ENCODE measurements at places on chromosomes 11 and 22.

GRCh38 chr22:37082251-37082873 lies 27.2 kb downstream of the TMPRSS6 start:
- H3K27ac ChIP-seq: no peak overlapping the region
- H3K4me3 ChIP-seq: no peak overlapping the region
- no peaks in the 10 kb centered on the region for H3K36me3 ChIP-seq
- DNase-seq: no peak
- H3K4me1 ChIP-seq: peaks cover 33% of the 10 kb centered on the region

GRCh38 chr22:47032956-47033647 lies 270.7 kb downstream of the TBC1D22A start:
- peaks cover 10% of the 10 kb centered on the region for H3K4me1 ChIP-seq
- H3K36me3 ChIP-seq: peaks cover 19% of the 10 kb centered on the region
- peak overlapping the region; percentile 14 for H3K27ac ChIP-seq
- no peak for DNase-seq
- H3K27me3 ChIP-seq: no peaks in the 10 kb centered on the region

- H3K4me1 ChIP-seq: no peaks in the 10 kb centered on the region
- peak overlapping the region; percentile 41 for H3K4me3 ChIP-seq
- no peak for DNase-seq
- H3K27ac ChIP-seq: no peak overlapping the region
Observed at GRCh38 chr11:71373791-71374454, 74.3 kb downstream of the DHCR7 start.

GRCh38 chr11:9759519-9760192 lies 95.8 kb downstream of the SWAP70 start:
- DNase-seq: peak; percentile 18
- H3K4me3 ChIP-seq: peak overlapping the region; percentile 82
- peaks cover 25% of the 10 kb centered on the region for H3K4me1 ChIP-seq
- H3K27me3 ChIP-seq: no peaks in the 10 kb centered on the region
- no peaks in the 10 kb centered on the region for H3K36me3 ChIP-seq

All from naive thymus-derived CD8-positive, alpha-beta T cell (primary cell).